ENCODE measurements at places on chromosomes 3 and 15.

DNA sequence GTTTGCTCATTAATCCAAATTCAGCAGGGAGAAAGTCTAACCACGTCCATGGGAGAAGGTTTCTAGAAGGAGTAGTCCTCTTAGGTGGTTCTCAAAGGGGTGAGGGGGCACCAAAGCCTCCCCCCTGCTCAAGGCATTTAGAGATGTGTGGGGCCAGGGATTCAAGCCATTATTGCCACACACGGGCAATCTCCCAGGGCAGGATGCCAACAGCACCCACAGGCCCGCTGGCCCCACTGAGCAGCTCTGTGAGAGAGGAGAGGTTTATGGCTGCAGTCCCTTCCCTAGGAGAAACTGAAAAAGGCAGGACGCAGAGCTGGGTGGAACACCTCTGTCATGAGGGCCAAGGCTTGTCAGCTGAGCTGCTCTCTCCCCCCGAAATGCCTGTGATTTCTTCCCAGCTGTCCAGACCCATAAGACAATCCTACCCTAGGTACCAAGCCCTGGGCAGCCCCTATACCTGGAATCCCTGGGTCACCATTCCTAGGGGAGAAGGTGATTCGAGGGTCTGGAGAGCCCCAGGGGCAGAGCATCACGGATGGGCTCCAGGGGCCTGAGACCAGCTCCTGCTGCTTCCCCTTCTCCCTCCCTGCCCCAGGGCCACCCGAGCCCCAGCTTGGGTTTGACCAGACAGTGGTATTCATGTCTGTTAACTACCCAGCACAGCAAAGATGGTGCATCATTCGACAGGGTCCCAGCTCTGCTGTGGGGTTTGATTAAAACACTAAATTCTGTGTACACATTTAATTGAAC lies 39.0 kb downstream of the WHAMM start:
- DNase-seq = no peak

GRCh38 chr3:181719991-181720680 lies 8.4 kb downstream of the SOX2 start:
- no peak for DNase-seq

DNA sequence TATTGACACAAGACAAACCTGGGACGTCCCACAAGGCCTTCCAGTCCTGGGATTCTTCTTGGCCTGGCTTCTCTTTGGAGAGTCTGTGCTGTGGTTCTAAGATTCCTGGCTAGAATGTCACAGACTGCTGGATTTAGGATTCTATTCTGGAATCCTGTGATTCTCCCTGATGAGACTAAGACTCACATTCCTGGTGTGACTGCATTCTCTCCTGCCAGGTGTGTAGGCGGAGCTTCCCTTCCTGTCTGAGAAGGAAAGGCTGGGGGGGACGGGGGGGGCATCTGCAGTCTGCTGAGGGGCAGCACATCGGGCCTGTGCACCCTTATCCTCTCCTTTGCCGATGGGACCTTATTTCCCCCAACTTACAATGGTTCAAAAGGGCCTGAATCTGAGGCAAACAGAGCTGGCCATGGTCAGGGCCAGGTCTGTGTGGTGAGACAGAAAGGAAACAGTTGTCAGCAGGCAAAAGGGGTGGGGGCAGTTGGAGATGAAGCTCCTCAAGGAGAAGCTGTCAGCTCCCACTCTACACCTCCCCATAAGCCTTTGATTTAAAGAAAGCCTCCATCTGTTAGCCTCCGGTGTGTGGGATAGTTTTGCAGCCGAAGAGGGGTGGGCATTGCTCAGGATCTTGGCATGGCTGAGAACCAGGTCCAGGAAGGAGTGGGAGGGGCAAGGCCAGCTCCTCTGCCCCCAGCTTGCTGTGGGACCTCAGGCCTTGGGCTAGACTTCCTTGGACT lies 30.9 kb downstream of the VIPR1 start:
- DNase-seq = no peak

GRCh38 chr3:45026038-45026437 lies at the start of gene CLEC3B:
CLEC3B (plus strand) TSS chr3:45026303; CDS start chr3:45026363, 60 bp downstream.
- no peak for DNase-seq

DNA sequence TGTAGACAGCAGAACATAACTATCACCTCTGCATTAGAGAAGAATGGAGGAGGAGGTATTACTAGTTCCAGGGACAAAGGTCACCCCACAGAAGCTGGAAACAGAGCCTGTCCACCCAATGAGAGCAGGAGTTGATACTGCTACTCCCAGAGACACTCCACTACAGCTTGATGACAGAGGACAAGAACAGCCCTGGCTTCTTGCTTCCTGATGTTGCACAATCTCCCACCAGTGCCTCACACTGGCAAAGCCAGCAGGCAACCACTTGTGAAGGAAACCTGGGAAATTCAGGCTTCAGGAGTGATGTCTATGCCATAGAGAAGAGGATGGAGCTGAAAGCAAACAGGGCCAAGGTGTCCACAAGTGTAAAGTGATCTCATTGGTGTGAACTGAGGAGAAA lies 78.0 kb upstream of the POU1F1 start:
- DNase-seq = no peak

DNA sequence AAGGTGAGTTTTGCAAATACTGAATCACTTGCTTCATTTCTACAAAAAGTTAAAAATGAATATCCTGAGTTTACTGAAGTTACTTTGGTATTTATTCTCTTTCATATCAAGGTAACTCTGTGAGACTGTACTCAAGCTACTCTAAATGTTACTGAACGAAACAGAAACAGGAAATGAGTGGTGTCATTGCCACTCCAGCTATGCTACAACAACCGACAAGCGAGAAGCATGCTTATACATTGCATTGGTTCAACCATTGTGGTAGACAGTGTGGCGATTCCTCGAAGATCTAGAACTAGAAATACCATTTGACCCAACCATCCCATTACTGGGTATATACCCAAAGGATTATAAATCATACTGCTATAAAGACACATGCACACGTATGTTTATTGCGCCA lies 313.2 kb upstream of the THBS1 start:
- no peak for DNase-seq

- no peak for DNase-seq
Observed at GRCh38 chr15:95840004-95840403, 490.5 kb upstream of the NR2F2 start.

- DNase-seq = no peak
Observed at GRCh38 chr3:182855076-182855475, 61.8 kb downstream of the ATP11B start.

- no peak for DNase-seq
Observed at GRCh38 chr3:194075088-194075615, 60.8 kb upstream of the HES1 start.

DNA sequence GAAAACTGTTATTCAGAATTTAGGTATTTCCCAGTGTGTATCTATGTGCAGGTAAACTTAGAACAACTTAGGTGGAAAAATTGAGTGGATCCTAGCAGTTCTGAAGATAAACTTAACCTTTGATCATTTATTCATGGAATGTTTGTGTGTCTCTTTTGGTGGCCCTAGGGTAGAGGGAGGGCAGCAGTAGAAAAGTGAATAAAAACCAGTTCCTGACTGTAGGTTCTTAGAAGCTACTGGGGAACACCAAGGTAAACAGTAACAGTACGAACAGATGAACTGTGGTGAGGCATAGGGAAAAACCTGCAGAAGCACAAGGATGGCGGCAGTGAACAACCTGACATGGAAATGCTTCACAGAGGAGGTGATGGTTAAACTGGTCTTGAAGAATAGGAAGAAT lies 2.5 kb downstream of the SNRK start:
- DNase-seq = no peak

DNA sequence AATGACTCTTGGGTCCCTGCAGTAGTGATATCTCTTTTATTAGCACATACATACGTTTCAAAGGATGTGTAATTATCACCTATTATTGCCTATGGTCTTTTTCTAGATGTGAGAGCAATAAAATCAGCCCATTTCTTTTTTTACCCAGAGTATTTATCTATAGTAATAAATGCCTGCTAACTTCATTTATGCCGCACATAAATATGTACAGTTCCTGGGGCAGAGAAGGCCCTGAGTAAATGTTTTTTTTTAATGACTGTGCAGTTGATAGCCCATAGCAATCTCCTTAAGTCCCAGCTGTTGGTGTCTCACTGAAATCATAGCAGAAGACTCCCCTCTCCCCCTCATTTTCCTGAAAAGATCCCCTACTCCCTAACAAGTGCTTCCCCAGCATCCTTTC lies 16.7 kb downstream of the RAB8B start:
- DNase-seq = no peak

- DNase-seq = no peak
Observed at GRCh38 chr15:24786347-24786746, 110.8 kb downstream of the NPAP1 start.

GRCh38 chr15:85753791-85754452 lies 40.8 kb downstream of the KLHL25 start:
- DNase-seq = no peak

DNA sequence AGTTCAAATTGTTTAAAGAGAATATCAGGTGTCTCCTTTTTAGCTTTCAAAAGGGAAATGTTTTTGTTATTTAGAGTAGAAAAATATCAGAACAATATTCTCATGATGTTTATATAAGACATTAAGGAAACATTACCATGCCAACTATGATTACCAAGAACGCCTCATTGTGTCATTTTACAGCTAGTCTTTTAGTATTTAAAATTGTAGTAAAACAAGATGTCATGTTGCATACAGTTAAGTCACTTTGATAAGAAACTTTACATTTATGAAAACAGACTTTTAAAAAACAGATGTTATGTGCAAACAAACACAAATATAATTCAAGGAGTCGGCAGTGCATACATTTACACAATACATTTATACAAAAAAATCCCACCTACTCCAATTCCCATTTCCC lies 4.4 kb downstream of the PLSCR4 start:
- no peak for DNase-seq

GRCh38 chr15:80127911-80128310 lies 24.9 kb upstream of the FAH start:
- DNase-seq = no peak

DNA sequence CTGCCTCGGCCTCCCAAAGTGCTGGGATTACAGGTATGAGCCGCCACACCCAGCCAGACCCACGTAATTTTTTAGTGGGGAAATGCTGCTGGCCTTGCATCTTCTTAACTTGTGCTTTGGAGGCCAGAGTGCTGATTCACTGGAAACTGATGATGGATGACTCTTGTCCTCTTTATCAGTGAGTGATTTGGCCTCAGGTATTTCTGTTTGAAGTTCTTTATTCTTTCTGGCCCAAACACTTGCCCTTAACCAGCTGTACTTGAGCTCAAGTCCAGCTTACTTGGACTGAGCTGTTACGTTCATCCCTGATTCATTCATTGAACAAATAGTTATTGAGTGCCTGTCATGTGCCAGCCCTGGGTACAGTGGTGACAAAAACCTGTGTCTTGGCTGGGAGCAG lies 4.2 kb downstream of the PTPN23 start:
- no peak for DNase-seq

- no peak for DNase-seq
Observed at GRCh38 chr3:175526609-175527280, 667.6 kb downstream of the NAALADL2 start.

DNA sequence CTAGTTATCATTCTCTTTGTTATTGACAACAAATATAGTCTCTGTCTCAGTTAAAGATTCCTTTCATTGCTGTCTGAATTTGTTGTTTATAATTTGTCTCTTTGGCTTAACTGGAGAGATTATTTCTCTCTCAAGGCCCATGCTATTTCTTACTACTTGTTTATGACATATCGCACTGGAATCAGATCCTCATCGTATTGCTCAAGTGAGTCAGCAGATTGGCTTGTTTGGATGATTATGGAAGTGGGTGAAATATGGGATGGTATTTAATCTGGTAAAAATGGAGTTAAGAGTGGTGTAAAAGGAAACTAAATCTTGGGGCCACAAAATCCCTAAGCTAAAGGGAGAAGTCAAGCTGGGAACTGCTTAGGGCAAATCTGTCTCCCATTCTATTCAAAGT lies 613.1 kb downstream of the SI start:
- DNase-seq = no peak

DNA sequence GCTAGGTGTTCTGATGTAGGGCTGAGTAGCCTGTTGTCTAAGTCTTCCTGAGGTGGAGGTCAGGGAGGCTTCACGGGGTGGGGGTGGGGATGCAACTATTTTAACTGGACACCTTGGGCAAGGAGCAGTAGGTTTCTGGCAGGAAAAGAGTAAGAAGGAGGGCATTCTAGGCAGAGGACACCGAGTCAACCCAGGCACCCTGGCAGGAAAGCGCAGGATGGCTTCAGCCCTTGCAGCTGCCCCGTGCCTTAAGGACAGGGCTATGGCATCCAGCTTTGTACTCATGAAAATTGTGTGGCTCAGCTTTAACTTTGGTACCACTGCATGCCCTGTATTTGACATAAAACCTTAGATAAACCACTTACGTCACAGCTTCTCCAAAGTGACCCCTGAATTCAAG lies 6.4 kb upstream of the FILIP1L start:
- no peak for DNase-seq

DNA sequence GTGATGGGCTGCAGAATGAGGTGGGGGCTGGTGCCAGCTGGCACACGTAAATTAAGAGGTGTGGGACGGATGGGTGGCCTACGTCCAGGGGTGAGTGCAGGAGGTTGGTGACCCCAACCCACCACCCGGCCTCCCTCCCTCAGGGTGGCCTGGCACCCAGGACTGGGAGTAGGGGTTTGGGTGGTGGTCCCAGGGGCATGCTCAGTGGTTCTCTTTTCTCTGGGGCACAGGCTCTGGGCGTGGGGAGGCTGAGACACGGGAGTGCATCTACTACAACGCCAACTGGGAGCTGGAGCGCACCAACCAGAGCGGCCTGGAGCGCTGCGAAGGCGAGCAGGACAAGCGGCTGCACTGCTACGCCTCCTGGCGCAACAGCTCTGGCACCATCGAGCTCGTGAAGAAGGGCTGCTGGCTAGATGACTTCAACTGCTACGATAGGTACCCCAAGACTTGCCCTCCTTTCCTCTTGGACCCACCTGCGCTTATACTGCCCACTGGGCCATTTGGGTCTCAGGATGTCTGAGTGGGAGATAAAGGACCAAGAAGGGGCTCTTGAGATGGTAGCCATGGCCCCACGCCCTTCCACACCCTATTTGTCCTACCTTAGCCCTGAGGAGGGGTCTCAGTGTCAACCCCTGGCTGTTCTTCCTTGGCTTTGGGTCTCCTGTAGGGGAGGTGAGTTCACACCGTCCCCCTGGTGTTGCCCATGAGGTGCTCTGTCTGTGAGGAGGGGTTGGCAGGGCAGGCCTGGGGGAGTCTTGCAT lies 18.9 kb upstream of the EXOG start:
- no peak for DNase-seq

DNA sequence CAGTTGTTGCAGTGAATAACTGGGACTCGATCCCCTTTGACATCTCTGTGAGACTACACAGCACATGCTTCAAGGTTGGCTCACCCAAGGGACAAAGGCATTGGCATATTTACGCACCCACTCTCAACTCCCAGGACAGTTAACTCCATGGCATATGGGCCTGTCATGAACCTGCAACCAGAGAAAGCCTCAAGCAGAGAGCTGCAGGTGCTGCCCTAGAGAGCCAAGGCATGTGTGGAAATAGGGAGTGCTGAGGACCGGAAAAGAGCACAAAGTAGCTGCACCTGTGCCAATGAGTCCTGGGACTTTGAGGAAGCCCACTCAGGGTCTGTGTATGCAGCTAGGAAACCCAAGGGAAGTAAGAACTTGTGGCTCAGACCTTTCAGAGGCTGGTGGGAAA lies 32.9 kb upstream of the SLC24A5 start:
- DNase-seq = no peak

Measured in effector CD8-positive, alpha-beta T cell (primary cell).